NCI-H1417 treated with DMSO at 0.1 percent for 48 hours (cell line): ENCODE measurements at places on chromosomes 7 and 10.

DNA sequence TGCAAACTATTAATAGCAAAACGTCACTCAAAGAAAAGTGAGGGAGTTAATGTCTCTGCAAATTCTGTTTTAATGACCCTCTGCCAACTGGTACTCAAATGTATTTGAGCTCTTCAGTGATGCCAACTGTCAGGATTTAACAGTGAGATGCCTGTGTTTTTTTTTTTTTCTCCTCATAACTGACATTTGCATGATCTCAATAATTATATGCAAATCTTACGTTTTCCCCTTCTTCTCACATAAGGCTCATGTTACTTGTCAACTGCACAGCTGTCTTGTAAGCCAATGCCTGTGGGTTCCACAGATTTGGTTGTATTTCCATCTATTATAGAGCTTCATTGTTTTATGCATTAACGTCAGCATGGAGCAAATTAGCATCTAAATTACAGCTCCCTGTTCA lies 38.2 kb downstream of the PPP1R3A start:
- no peak for DNase-seq

DNA sequence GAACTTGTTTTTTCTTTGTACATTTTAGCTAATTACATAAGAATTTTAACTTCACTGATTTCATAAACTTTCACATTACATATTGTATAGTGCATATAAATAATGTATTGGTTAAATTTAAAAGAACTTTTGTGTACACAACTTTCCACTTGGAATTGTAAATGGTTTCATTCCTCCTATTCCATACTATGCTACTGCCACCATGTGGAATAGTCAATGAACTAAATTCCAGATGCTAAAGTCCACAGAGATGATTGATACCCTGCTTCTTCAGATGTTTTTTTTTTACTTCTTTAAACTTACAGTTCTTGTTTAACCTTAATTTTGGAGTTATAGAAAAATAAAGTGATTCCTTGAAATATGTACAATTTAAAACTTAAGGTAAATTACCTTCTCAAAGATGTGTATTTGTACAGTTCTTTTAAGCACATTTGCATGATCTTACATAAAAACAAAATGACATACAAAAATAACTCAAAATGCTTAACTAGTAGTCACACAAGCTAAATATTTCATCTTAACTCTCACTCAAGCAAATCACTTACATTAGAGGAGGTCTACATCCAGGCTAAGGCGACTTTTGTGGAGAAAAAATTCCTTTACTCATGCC lies 247.6 kb upstream of the HGF start:
- peak; percentile 13 for DNase-seq

DNA sequence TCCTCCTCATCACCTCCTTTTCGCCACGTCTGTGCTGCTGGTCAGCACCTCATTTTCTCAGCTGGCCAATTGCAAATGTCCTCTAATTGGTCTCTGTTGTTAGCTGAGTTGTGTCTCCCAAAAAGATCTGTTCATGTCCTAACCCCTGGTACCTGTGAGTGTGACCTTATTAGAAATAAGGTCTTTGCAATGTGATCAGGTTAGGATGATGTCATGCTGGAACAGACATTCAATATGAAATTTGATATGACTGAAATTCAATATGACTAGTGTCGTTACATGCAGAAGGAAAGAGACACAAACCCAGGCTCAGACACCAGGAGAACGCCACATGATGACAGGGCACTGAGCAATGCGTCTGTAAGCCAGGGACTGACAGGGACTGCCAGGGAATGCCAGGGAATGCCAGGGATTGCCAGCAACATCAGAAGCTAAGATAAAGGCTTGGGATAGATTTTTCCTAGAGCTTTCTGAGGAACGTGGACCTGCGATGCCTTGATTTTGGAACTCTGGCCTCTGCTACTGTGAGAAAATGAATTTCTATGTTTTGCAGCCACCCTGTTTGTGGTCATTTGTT lies 77.5 kb upstream of the CXCL12 start:
- DNase-seq: no peak

DNA sequence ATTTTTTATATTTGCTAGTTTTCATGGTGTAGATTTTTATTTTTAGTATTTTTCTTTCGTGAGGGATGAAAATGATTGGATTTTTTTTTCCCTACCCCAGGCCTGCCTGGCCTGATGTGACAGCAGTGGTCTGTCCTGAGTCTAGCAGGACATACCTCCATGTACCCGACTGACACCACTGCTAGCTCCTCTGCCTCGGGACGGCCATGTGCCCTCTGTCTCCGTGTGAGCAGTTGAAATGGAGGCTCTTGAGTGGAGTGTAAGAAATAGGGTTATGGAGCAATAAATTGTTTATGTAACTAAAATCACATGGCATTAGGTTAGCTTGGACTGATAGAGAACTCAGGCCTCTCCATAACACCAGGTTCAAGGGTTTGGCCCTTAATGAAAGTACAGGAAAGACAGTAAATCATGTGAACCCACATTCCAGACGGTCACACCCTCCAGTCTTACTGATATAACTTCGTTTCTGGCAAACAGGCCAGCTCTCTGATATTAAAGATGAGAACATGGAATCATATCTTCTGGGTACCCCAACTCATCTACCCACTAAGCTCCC lies 734.1 kb downstream of the KCNMA1 start:
- no peak for DNase-seq

- DNase-seq: no peak
Measured at GRCh38 chr7:110246118-110246517, 844.8 kb upstream of the LRRN3 start.
